NCI-H1930 (cell line): ENCODE measurements at places on chromosomes 7 and 10.

- no peak for DNase-seq
These were observed 42.5 kb downstream of the PPP1R3C start for GRCh38 chr10:91590142-91590903.

DNA sequence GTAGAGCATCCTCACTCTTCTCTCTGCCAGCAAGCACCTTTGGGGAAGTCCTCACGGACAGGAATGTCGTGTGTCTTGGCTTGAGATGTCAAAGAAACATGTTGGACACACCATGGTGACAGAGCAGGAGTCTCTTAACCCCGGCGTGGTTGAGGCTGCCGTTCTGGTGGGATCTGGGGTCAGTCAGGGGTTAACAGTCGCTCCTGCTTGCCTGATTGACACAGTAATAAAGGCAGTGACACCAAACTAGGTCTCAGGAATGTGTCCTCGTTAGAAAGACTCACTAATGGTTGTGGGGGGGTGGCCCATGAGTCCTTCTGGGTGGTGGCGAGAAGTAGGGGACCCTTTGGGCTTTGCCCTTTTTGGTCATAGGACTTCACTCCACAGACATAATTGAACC lies 69.0 kb downstream of the TCF7L2 start:
- DNase-seq: no peak

- no peak for DNase-seq
These were observed 186.2 kb downstream of the ELFN1 start for GRCh38 chr7:1856161-1856887.

- no peak for DNase-seq
These were observed 29.4 kb upstream of the PPP1R9A start for GRCh38 chr7:94877731-94878670.
